ENCODE measurements at places on chromosomes 11 and 22.
A peak's percentile ranks its signal among the peaks of the same experiment; 100 is the strongest.

DNA sequence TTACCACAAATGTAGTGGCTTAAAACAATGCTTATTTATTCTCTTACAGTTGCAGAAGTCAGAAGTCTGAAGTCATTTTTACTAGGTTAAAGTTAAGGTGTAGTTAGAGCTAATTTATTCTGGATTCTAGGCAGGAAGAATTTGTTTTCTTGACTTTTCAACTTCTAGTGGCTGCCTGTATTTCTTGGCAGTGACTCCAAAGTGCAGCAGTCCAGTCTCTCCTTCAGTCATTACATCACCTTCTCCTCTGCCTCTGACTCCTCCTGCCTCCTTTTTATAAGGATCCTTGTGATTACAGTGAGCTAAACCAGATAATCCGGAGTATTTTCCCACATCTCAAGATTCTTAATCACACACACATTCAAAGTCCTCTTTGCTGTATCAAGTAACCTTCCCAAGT lies 581.4 kb downstream of the KCNA4 start:
- DNase-seq, result no peak

DNA sequence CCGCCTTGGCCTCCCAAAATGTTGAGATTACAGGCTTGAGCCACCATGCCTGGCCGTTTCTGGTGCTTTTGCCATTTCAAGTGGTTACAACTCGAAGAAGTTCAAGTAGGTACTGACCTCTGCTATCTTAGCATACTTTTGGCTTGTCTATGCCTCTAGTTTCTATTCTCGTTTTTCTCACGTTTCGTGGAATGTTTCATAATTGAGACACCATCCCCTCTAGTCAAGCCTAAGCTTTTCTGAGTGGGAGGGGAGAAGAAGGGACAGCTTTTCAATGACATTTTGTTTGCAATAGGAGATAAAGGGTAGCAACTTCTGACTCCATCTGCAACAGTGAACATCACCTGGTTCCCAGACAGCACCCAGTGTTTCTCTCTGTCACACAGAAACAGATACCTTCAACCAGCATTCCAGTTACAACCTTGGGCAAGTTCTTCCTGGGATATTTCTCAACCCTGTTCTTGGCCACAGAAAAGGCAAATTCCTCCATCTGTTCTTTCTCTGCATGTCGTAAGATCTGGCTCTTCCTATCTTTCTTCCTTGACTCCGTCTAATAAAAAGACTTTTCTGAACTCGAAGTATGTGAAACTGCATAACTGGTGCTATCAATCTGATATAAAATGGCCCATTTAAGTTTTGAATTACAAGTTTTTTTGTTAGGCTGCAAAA lies 25.5 kb downstream of the DDI1 start:
- DNase-seq, result no peak

DNA sequence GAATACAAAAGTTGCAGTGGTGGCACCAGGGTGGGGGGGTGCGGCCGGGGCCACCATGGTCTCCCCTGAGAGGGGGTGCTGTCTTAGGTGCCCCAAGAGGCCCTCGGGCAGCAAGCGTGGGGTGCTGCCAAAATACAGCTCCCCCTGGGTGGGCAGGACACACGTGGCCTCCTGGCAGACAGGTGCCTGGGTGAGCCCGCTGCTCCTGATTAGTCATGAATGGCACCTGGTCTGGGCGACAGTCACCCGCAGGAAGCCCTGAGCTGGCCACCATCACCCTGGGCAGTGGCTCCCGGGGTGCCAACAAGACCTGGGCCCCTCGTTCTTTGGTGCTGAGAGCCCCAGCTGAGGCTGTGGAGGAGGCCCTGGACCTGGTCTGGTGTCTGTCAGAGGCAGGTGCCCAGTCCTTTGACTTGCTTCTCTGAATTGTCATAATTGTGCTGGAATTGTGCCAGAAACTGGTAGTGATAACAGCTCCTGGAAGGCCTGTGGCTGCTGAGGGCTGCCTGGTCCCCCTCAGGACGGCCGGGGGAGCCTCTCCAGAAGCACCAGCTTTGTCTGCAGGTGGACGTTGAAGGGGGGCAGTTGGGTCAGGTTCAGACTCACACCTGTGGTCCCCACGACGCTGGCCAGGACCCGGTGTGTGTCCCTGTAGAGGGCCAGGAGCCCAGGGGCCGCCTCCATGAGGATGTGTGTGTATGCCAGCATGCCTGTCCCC lies 14.8 kb downstream of the ALG12 start:
- DNase-seq, result no peak

- DNase-seq, result no peak
Measured at GRCh38 chr11:65236194-65237059, 25.3 kb upstream of the POLA2 start.

GRCh38 chr11:61134801-61135257 lies 26.4 kb downstream of the VPS37C start:
- DNase-seq, result no peak

GRCh38 chr11:111324277-111324720 lies 26.0 kb downstream of the POU2AF3 start:
- DNase-seq, result peak; percentile 40

DNA sequence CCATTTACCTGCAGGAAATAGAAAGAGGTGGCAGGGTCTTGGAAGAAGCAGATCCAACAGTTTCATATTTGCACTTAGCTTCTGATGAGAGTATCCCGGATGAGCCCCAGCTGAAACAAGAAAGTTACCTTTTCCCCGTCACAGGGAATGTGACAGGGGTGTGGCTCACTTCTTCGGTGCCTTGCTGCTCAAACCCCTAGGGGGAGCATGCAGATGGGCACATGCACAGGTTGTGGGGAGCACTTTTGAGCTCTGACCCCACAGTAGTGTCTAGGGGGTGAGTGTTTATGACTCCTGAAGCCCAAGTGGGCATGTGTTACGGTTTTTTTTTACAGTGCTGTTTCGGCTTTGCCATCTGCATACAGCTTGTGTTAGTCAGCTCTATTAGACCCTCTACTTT lies 1221.0 kb downstream of the JRKL start:
- DNase-seq, result no peak

- DNase-seq, result no peak
Measured at GRCh38 chr22:36839356-36840073, 21.3 kb upstream of the NCF4 start.

DNA sequence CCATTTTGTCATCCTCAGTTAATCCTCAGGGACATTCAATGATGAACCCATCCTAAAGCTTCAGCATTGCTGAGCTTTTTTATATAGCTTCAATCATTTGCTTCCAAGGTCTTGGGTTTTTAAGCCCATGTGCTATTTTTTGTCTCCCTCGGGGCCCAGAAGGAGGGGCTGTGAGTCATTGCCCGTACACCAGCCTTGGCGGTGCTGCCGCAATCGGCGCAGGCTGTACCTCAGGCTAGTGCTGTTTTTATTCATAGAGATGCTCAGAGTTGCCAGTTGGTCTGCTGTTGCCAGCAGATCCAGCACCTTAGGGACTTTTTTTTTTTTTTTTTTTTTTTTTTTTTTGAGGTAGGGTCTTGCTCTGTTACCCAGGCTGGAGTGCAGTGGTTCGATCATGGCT lies 35.5 kb downstream of the ACO2 start:
- no peak for DNase-seq

DNA sequence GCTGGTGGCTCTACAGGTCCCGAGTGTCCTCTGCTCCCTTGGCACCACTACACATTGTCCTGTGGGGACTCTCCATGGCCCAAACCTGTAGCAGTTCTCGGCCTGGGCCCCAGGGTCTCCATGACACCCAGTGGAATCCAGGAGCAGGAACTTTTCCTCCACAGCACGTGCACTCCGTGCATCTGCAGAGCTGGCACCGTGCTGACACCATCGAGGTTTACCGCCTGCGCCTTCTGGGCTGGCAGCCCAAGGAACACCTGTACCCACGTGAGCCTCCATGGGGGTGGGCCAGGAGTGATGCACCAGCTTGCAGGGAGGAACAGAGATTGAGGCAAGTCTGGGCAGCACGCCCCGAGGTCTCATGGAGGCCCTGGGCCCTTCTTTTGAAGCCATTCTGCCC lies 25.2 kb downstream of the TSPAN32 start:
- no peak for DNase-seq

GRCh38 chr22:27918341-27919221 lies 475 bp downstream of the PITPNB start:
- DNase-seq, result no peak

DNA sequence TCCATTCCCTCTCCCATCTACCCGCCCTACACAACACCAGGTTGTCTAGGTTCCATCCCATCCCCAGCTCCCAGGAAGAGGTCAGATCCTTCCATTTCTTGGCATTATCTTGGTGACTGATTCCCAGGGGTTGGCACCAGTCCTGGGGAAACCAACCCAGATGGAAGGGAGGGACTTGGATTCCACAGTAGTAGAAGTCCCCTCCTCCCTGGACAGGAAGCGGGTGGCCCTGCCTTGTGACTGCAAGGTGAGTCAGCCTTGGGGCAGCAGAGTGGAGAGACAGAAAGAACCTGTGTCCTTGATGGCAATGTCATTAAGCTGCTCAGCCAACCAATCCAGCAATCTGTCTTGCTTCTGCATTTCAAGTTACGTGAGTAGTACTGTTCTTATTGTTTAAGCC lies 26.5 kb downstream of the SYT13 start:
- no peak for DNase-seq

DNA sequence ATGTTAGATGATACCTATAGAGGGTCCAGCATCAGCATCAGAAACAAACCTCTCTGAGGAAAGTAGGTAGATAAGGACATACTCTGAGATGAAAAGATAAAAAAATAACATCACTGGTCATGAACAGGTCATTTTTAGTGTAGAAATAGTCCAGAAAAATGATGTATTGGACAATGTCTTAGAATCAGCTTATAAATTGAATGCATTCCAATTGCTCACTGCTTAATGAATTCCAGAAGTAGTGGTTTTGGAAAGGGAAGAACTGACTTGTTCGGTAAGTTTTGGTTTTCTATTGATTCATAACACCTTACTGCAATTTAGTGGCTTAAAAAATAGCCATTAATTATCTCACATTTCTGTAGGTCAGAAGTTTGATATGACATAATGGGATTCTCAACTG lies 929.5 kb upstream of the CCDC90B start:
- DNase-seq, result no peak

GRCh38 chr11:36108881-36109589 lies 165.2 kb downstream of the LDLRAD3 start:
- no peak for DNase-seq

- DNase-seq, result no peak
Measured at GRCh38 chr22:36027579-36027934, 1.1 kb downstream of the RBFOX2 start.

DNA sequence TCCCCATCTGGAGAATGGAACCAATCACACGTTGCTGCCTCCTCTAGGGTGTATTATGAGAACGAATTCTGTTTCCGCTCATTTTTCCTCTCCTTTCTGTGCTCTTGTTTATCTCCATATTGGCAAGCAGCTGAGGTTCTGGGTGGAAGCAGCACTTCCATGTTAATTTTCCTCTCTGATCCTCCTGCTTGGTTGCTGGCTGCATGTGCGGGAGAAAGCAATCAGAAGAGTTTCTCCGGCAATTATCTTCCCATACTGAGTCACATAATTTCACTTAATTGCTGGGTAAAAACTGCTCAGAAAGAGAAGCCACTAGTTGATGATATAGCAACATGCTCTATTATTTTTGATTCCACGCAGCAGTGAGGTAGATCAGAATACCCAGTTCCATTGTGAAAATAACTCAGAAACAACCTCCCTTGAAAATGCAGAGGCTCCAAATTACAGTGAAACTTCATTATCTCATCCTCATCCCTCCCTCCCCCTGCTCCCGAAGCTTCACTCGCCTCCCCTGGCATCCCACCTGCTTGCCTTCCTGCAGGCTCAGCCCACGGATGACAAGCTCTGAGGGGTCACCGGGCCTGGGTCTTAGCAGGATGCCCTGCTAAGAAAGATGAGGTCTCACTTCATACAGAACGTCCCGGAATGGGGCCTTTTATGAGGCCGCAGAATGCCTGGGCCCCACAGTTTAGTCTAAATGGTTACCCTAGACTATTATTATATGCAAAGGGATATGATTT lies 20.4 kb downstream of the FXYD6 start:
- no peak for DNase-seq

DNA sequence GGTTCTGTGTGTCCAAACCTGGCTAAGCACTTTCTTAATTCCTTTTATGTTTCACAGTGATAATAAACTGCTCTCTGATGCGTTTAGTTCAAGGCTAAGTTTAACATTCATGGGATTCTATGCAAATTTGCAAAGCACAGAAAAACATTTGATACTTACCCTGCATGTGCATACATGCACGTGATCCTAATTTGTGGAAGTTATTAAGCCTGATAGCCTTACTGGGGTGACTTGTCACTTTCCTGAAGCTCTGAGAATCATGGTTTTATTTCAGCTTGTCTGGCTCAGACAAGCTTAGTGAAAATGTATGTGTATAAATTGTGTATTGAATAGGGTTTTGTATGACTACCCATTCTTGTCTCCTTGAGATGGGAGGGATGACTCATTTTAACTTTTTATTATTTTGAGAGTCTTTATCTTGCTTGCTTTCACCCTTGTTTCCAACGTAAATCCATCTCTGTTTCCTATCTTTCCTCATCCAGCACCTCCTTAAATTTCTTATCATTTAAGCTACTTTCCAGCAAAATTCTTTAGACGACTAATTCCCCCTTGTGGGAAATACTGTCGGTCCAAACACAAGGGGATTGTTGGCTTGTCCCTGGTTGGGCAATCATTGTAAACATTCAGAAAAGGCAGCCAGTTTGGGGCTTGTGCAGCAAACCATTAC lies 167.1 kb downstream of the C11orf91 start:
- no peak for DNase-seq

DNA sequence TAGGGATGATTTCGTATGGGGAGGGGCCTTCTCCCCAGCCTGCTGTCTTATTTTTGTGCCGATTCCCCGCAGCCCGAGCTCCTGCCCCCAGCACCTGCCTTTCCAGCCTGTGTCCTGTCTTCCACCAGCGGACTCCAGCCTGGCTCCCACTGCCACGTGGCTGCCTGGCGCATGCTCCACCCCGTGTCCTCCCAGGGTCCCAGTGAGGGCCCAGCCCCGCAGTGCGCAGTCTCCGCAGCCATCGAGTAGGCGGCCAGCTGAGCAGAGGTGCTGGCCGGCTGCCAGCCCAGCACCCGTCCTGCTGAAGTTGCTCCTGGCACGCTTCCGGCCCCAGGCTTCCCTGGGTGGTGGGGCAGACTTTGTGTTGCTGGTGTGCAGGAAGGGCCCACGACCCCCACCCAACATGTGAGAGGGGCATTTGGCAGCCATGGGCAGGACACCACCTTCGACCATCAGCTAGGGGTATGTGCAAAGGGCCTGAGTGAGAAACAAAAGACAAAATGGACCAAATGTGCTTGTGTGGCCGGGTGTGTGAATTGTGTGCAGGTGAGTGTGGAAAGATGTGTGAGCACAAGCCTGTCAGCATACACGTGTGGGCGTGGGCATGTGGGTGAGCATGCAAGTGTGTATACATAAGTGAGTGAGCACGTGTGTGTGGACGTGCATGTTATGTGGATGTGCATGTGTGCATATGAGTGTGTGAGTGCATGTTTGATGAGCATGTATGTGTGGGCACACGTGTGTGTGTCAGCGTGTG lies 55.9 kb downstream of the RTN4R start:
- no peak for DNase-seq

- no peak for DNase-seq
Measured at GRCh38 chr11:12685229-12685628, 11.0 kb downstream of the TEAD1 start.

Measured in GM04503 (cell line).